ENCODE measurements at places on chromosomes 7 and 10. TPM values are rescaled to one million over a fixed set of nuclear protein-coding genes. Genes with fewer than 3 reads are reported as not detected.

GRCh38 chr10:129892548-129893052 is 71.5 kb downstream of the EBF3 start:
- no peak for DNase-seq

GRCh38 chr10:131250454-131251145 is 60.9 kb downstream of the TCERG1L start:
- no peak for DNase-seq

The PNLIPRP3 gene
- total RNA-seq, result not detected

The CYP2C19 gene
- not detected for total RNA-seq

The TET1 gene
- 1.4 TPM for total RNA-seq

Measured in GM12878 (cell line).